ENCODE measurements at places on chromosomes 3 and 15.

GRCh38 chr3:69867941-69868505 is 128.8 kb downstream of the MITF start:
- no peak for DNase-seq

DNA sequence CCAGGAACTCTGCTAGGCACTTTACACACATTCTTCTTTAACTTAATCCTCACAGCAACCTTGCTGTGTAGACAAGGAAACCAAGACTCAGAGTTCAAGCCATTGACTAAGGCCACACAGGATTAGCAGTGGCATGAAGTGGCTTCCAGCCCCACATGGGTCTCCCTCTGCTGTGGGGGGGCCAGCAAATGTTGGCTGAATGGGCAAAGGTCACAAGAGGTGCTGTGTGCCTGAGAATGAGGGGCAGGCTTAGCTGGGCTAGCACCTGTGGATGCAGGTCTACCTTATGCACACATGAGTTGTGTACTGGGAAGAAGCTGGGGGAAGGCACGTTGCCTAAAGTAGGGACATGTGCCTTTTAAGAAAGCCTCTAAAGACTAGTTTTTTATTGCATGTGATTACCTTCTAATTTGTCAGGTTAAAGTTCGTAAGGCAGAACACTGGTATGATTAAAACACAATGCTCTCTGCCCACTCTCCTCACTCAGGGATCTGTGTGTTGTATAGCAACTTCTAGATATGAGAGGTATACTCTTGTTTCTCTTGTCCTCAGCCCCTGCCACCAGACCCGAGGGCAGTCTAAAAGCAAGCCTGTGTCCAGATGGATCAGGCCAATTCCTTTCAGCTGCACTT is 10.9 kb downstream of the BAHD1 start:
- no peak for DNase-seq

- DNase-seq: no peak
These were observed 100.3 kb downstream of the SMAD6 start for GRCh38 chr15:66802025-66803001.

- DNase-seq: no peak
These were observed 19.2 kb upstream of the GSK3B start for GRCh38 chr3:120113128-120114116.

DNA sequence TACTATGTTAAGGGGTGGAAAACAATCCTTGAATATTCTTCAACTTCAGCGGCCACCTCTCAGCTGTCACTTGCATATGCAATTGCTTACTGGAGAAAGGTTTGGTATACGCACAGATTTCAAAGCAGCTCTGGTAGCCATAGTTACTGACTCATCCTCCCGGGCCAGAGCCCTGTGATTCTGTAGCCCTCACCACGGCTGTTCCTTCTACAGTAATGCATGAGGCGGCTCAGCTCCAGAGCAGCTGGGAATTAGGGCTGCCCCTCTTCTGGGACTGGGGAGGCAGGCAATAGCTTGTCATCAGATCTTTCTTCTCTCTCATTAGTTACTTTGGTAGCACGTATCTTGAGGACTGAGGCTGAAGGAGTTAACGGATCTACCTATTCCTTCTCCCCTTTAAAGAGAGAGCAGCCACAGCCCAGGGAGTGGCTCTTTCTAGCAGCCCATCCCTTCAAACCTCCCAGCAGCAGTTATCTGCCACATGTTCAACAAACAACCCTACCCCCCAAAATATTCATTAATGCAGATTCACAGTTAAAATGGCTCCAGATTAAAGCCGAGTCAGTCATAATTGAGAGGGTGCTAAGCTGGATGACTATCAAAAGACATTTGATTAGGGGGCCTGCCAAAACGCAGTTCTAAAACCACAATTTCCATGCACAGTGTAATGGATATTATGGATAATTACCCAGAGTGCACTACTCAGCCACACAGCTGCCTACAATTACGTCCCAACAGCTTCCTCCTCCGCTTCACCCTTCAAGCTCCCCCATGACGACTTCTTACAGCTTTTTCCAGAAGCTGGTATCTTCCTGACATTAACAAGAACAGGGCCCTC is 54.7 kb downstream of the ETV5 start:
- no peak for DNase-seq

DNA sequence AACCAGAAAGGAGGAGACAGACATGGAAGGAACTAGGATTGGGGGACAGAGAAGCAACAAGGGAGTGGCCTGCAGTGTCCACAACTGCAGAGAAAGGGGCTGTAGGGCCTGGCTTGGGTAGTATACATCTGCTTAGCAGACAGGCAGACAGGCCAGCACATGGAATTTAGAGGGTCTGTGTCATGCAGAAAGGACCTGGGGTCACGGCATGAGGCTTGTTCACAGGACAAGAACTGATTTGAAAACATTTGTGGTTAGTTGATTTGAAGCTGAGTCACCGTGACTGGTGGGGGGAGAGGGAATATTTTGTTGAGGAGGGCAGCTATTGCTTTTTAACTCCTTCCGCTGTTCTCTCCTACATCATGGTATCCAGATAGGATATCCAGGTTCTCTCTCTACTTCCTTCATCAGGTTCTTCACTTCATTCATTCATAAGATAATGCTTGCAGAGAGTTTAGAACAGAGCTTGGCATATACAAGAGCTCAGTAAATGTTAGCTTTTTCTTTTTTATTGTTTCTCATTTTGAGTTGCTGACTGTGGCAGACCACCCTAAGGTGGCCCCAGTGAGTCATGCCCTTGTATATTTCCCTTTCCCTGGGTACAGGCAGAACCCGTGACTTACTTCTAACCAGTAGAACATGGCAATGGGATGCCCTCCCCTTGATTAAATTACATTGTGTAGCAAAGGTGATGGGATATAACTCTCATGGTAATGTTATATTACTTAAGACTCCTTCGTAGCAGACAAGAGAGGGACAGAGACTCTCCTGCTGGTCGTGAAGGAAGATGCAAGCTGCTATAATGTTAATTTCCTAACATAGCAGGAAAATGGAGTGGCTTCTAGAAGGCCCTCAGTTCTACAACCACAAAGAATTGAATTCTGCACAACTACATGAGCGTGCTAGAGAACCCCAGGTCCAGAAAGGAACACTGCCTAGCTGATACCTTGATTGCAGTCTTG is 95.0 kb upstream of the NMNAT3 start:
- no peak for DNase-seq

- no peak for DNase-seq
These were observed 334.8 kb downstream of the NAALADL2 start for GRCh38 chr3:175193815-175194518.

GRCh38 chr3:110063178-110063577 is 725.8 kb upstream of the DPPA4 start:
- DNase-seq: no peak

Data from CD4-positive, alpha-beta memory T cell (primary cell).